ENCODE measurements at places on chromosomes 2 and 18.

DNA sequence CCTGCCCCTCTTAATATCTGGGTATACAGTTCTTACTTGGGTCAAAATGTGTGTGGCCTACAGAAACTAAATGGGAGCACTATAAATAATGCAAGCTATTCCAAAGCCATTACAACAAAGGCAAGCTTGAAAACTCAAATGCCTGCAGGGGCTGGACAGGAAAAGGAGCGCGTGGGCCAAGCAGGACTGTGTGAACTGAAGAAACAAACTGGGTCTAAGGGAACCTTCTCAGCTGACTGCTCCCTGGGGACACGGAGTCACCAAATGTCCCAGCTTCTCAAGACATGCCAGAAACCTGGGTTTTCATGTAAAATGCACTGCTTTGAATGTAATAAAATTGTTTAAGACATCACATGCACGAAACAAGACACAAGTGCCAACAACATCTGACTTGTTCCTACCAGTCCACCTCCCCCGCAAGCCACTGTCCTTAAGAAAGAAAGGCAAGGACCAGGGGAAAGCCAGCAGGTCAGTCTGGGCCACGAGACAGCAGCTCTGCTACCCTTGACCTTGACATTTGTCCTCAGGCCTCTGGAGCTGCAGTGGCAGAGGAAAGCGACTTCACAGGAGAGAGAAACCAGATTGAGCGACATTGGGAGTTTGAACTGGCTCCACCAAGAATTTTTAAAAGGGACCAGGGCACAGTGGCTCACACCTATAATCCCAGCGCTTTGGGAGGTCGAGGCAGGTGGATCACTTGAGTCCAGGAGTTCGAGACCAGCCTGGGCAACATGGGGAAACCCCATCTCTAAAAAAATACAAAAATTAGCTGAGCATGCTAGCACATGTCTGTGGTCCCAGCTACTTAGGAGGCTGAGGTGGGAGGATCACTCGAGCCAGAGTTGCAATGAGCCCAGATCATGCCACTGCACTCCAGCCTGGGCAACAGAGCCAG lies 89.7 kb upstream of the SH3BP4 start:
- DNase-seq, result no peak

- no peak for DNase-seq
Measured at GRCh38 chr2:170258382-170258781, 80.4 kb downstream of the MYO3B start.

GRCh38 chr2:195408196-195408595 lies 248.8 kb upstream of the SLC39A10 start:
- no peak for DNase-seq

- no peak for DNase-seq
Measured at GRCh38 chr2:233265899-233266431, 14.5 kb downstream of the ATG16L1 start.
